ENCODE measurements at places on chromosomes 6 and 20. TPM values are rescaled to one million over a fixed set of nuclear protein-coding genes. Genes with fewer than 3 reads are reported as not detected.

DNA sequence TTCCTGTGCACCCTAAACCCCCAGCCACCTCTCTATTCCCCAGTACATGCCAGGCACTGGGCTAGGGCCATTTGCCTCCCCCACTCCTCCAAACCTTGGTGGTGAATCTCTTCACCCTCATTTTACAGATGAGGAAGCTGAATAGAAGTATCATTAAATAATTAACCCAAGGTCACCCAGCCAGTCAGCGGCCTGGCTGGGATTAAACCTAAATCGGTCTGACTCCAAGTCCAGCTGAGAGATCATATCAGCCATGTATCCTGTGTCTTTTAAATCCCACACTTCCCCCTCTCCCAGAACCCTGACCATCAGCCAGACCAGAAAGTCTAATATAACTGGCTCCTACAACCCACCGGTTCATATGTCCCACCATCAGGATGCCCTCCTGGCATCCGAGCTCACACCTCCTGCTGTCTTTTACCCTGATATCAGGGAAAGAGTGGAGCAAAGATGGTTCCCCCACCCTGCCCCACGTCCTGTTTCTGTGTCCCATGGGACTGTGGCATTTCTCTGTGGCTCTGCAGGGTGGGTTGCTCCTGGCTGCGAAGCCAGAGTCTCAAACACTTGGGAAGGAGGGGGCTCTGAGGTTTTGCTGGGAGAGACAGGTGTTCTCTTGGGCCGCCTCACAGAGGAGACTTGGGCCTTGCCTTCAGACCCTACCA is 145.3 kb downstream of the VEGFA start:
- no peak for ATAC-seq

GRCh38 chr20:53021934-53022333 is 49.8 kb downstream of the TSHZ2 start:
- no peak for ATAC-seq

DNA sequence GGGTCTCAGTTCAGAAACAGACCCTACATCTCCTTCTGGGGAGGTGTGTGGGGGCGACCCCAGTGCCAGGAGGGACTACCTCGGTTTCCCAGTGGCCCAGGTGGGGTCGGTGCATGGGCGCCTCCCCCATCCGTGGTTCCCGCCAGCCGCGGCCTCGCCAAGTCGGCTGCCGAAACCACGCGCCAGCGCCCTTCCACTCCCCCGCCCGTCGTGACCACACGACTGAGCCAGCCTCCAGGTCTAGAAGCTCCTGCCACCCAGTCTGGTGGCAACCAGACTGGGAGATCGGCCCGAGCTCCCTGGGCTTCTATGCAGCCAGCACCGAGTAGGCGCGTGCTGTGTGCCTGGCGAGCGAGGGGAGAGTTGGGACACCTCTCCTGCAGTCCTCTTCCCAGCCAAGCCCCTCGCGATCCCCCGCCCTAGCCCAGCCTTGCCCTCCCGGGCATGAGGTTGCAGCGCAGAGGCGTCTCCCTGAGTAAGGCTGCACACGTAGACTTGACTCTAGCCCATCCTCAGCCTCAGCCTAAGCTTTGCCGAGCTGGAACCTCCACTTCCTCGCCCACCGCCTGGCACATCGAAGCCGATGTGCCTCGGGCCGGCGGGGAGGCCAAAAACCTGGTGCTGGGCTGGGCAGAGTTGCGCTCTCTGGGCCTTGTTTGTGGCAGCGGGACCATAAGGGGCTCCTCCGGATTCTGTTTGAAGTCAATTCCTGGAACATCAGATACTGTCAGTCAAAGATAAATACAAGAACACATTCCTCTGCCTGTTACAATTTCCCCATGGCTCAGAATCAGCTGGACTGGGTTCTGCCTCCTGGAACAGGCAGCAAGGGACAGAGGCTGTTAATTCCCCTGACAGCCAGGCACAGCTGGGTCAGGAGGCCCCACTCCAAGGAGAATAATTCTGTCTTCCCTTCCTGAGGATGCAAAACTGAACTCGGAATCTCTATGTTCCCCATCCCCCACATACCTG is 1.5 kb upstream of the CPNE5 start:
- peak; percentile 60 for ATAC-seq

DNA sequence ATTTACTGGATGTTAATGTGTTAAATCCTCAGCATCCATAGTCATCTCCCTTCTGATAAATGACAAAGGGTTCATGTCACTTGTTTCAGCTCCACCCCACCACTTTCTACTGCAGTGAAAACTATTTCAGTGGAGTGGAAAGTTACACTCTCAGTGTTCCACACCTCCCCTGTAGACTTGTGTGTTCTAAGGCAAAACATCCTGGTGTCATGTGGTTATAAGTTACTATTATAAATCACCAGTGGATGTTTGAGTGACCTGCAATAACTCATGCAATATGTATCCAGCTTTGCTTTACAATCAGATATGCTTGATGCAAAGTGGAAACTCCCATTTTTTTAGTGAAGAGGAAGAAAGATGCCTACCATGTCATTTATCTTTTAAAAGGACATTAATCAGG is 82.1 kb upstream of the LTV1 start:
- ATAC-seq: no peak

GRCh38 chr20:49990271-49990720 is 7.5 kb downstream of the SNAI1 start:
- ATAC-seq: no peak

- no peak for ATAC-seq
Measured at GRCh38 chr20:62778601-62779416, 17.5 kb upstream of the MRGBP start.

DNA sequence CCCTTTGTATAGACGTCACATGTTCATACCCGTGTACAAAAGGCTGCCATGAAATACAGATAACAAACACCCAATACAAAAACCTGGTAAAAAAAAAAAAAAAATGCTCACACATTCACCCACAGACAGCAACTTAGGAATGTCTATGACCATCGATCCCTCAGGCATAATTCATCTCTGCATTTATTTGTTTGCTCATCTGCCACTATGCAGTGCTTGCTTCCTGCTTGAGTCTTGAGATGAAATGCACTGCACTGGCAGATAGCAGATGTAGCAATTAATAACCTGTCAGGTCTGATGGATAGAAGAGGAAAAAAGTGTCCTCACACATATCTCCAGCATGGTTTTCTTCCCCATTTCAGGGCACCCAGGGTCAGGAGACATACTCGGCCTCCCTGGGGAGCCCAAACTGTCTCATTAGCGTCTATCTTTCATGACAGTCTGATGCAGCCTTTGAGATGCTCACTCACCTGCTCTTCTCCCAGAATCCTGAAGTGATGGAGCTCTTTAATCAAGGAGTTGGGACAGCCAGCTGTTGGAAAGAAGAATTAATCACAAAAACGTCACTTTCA is 295.1 kb upstream of the AGPAT4 start:
- no peak for ATAC-seq

DNA sequence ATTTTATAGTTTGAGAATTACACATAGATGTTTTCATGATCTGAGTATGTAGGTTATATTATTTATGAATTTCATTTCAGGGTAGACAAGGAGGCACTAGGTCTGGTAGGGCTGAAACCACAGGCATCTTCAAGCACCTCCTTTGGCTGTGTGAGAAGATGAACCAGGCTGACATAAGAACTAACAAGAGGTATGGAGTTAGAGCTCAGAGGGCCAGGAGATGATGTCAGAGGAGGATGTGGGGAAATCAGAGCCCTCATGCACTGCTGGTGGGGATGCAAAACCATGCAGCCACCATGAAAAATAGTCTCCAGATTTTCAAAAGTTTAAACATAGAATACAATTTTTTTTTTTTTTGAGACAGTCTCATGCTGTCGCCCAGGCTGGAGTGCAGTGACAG is 13.6 kb upstream of the RIPOR3 start:
- ATAC-seq: no peak

GRCh38 chr20:46070215-46070900 is 19.4 kb downstream of the NCOA5 start:
- ATAC-seq: no peak

DNA sequence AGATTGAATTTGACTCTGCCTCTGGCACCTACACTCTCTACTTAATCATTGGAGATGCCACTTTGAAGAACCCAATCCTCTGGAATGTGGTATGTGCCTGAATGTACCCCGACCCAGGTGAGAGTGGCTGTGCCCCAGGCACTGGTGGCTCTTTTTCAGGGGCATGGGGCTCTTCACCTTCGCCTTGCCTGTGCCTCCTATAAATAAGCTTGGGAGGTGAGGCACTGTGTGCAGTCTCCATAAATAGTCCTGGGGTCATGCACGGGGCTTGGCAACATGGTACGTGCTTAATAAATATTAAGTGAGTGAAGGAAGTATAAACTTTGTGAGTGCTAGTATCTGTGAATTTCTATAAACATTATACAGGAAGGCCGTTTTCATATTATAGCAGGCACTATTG is 33.0 kb downstream of the GHRH start:
- no peak for ATAC-seq

GRCh38 chr6:129774697-129775447 is 64.9 kb upstream of the ARHGAP18 start:
- peak; percentile 69 for ATAC-seq

- ATAC-seq: no peak
Measured at GRCh38 chr6:90583179-90583835, 3.6 kb downstream of the MAP3K7 start.

DNA sequence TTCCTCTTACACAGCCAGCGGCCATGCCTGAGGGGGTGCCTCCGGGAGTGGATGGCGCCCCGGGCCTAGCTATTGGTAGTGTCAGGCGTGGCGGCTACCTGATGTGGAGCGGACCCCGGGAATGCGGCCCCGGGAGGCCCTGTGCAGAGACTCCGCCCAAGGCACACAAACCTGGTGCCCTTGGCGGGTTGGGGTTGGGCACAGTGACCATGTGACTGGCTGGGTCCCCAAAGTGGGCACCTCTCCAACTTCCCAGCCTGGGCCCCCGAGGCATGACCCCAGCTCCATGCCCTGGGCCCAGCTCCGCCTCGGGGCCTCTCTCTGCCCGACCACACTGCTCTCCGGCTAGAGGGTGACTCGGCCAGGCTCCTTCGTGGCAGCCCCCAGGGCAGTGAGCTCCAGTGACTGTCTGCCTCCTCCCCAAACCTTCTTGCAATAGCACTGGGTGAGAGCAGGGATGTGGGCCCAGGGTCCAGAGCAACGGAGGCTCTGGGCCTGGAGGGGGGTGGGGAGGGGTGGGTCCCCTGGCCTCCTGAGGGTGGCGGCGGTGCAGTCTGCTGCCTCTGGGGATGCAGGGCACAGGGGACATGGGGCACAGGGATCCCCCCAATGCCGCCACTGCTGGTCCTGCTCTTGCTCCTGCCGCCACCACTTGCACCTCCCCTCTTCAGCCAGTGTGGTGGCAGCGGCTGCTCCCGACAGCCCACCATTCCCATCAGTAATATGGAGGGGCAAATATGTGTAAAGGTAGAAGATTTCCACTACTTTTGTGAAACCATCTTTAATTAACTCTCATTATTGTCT is 942.9 kb upstream of the EPHA7 start:
- peak; percentile 40 for ATAC-seq

- ATAC-seq: no peak
Measured at GRCh38 chr6:6509284-6509683, 79.2 kb upstream of the LY86 start.

DNA sequence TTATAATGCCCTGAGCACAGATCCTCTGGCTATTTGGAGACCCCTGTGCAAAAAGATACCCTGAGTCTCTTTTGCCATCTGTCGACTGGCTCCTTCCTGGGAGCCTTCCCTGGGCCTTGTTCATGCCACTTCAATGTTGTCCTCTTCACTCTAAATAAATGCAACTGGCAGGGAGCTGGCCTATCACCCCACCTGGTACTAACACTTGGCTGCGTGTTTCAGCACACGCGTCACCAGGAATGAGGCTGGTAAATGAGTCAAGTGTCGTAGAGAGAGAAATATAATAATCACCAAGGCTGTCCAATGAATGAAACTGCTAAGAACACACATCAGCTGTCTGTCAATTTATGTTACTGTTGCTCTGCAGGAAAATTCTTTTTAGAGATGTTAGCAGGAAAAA is 374.6 kb upstream of the JARID2 start:
- no peak for ATAC-seq

- no peak for ATAC-seq
Measured at GRCh38 chr6:2960935-2961334, 10.4 kb downstream of the SERPINB6 start.

- ATAC-seq: no peak
Measured at GRCh38 chr20:63737695-63737944, 1.2 kb downstream of the LIME1 start.

GRCh38 chr6:147447835-147448611 is 60.5 kb upstream of the SAMD5 start:
- no peak for ATAC-seq

DNA sequence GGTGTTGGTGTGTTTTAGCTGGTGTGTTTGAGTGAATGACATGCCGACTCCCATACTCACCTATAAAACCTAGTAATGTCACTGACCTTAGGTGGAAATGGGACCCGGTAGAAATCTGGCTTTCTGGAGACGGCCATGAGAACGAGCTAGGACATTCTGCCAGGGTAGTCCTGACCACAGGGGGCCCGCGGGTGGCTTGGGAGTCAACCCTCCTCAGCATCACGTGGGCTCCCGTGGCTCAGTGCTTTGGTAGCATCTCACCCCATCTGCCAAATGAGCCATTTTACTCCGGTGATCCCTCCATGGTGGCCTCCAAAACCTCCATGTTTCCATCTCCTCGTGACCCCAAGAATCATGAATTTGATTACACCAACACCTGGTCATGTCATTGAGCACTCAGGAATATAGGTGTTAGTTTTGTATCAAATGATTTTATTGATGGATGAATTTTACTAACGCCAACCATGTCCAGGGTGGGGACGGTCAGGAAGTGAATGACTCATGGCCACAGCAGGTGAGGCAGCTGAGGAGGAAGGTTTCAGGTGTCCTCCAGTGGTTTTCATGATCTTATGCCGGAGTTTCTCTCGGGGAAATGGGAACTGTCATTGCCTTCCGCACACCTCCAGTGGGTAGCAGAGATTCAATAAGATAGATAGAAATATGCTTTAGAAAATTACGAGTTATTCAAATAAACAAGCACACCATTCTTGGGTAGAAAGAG is 195.0 kb downstream of the SYNDIG1 start:
- no peak for ATAC-seq

- ATAC-seq: peak; percentile 80
Measured at GRCh38 chr6:19159089-19159488, 678.1 kb upstream of the ID4 start.

- ATAC-seq: no peak
Measured at GRCh38 chr6:85463621-85464259, 13.9 kb downstream of the NT5E start.

Gene PACRG
- not detected for total RNA-seq

Gene KIF13A
- total RNA-seq: 81.3 TPM

Gene TNF
- not detected for total RNA-seq

Gene HLA-C
- 531 TPM for total RNA-seq

Gene EPPIN
- total RNA-seq: not detected

Gene CGAS
- 4.7 TPM for total RNA-seq

Gene GHRH
- not detected for total RNA-seq

Gene DPPA5
- not detected for total RNA-seq

Gene TUBB2A
- 84.0 TPM for total RNA-seq

Gene GSS
- total RNA-seq: 34.8 TPM

Gene PTK7
- total RNA-seq: 5.6 TPM
